A549 treated with ZK216348 at 1 μM for 4 hours (cell line): ENCODE measurements at places on chromosomes 16 and 17. TPM values are rescaled to one million over a fixed set of nuclear protein-coding genes. Genes with fewer than 3 reads are reported as not detected.

The KRT37 gene
- not detected in 5 replicates for total RNA-seq

The ITGAX gene
- 0.89 to 1.9 TPM (median 1.2 TPM) in 5 replicates for total RNA-seq

The MTMR4 gene
- total RNA-seq: 6.5 to 11.3 TPM (median 9.7 TPM) in 5 replicates

The SCIMP gene
- total RNA-seq: not detected in 5 replicates

The KRTAP3-1 gene
- not detected in 5 replicates for total RNA-seq

The RSAD1 gene
- total RNA-seq: 25.1 to 38.8 TPM (median 35.6 TPM) in 5 replicates

The FBXO39 gene
- not detected in 5 replicates for total RNA-seq
